Activated T-cell treated with anti-CD3 and anti-CD28 coated beads, Interleukin-2, amount 50 U/mL, for 72 hours (primary cell): ENCODE measurements at places on chromosomes 12 and 14.
A peak's percentile ranks its signal among the peaks of the same experiment; 100 is the strongest.

- no peak overlapping the region for H3K4me3 ChIP-seq
- no peak for DNase-seq
- H3K27me3 ChIP-seq, result no peaks in the 10 kb centered on the region
- peaks cover 4% of the 10 kb centered on the region for H3K36me3 ChIP-seq
Observed at GRCh38 chr14:67482231-67483164, 6.0 kb downstream of the TMEM229B start.

GRCh38 chr14:84492685-84493084 is 1037.3 kb upstream of the FLRT2 start:
- DNase-seq, result no peak
- no peak overlapping the region for H3K27ac ChIP-seq
- no peaks in the 10 kb centered on the region for H3K4me1 ChIP-seq
- H3K36me3 ChIP-seq, result peaks cover 4% of the 10 kb centered on the region

DNA sequence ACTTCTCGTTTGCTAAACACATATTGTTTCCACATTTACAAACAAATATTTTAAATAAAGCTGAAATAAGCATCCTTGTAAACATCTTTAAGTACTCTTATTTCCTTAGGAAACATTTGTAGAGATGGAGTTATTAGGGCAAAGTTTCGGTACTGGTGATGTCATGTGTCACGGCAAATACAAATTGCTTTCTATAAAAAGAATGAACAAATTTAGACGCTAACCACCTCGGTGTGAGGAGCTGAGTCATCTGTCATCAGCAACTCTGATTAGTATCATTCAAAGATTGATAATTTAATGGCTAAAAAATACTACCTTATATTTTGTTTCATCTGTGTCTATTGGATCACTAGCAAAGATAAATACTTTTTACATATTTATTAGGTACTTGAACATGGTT is 982.0 kb downstream of the VRK1 start:
- H3K4me1 ChIP-seq, result peaks cover 28% of the 10 kb centered on the region
- no peak for DNase-seq
- no peak overlapping the region for H3K4me3 ChIP-seq
- no peak overlapping the region for H3K27ac ChIP-seq

DNA sequence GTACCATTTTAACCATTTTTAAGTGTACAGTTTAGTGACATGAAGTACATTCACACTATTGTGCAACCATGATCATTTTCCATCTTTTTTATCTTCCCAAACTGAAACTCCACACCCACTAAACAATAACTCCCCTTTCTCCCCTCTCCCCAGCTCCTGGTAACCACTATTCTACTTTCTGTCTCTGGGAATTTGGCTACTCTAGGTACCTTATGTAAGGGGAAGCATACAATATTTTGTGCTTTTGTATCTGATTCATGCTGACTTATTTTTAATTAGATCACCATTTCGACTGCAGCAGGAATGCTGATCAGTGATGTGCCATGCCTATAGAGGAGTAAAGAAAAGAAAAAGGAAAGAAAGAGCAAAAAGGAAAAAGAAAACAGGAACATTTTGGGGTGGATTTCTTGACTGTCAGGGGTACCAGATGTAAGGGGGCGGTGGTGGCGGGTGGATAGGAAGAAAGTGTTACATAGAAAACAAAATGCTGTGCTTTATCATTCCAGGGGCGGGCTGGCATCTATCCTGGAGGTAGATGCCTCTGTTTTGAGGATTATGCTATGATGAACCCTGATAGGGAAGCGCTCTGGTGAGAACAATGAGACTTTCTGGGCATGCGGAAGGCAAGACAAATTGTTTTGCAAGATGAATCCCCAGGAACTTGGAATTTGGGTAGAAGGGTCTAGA is 45.2 kb upstream of the CTDSP2 start:
- no peaks in the 10 kb centered on the region for H3K36me3 ChIP-seq
- H3K27me3 ChIP-seq, result peaks cover 7% of the 10 kb centered on the region
- H3K4me1 ChIP-seq, result peaks cover 33% of the 10 kb centered on the region
- H3K4me3 ChIP-seq, result no peak overlapping the region

DNA sequence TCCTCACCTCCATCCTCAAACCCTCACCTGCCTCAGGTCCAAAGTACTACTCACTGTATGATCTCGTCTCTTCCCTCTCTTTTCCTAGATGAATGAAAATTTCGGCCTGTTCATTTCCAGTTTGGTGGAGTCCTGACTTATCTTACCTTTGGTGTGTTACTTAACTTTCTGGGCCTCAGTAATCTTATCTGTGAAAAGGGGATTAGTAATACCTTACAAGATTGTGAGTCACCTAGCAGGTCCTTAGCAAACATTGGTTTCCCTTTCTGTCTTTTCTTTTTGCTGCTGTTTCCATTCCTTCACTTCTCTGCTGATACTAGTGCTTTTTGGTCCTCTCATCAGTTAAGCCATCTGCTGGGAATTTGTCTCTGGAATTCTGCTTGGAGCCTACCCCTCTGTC is 52.8 kb downstream of the AKAP6 start:
- H3K36me3 ChIP-seq, result no peaks in the 10 kb centered on the region
- peaks cover 8% of the 10 kb centered on the region for H3K27me3 ChIP-seq
- peaks cover 7% of the 10 kb centered on the region for H3K4me1 ChIP-seq
- DNase-seq, result no peak
- H3K4me3 ChIP-seq, result no peak overlapping the region

DNA sequence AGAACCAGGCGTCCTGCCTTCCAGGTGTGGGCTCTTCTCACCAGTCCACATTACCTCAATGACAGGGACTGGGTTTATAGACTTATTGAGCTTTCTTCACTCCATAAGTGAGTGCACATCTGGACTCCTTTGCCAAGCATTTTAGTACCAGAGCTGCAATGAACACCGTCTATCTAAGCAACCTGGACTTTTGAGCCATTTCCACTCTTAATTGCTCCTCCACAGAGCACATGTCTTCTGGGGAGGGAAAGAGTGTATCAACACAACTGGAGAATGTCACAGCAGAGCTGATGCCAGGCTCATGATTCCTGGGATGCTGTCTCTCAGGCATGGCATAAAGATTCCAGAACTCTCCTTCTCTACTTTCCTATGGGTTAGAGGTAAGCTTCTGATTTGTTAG is 43.0 kb upstream of the BDKRB2 start:
- H3K4me1 ChIP-seq, result no peaks in the 10 kb centered on the region
- H3K4me3 ChIP-seq, result no peak overlapping the region
- no peaks in the 10 kb centered on the region for H3K36me3 ChIP-seq

- peak overlapping the region; percentile 29 for H3K4me3 ChIP-seq
- H3K36me3 ChIP-seq, result peaks cover 12% of the 10 kb centered on the region
- H3K27me3 ChIP-seq, result no peaks in the 10 kb centered on the region
- H3K4me1 ChIP-seq, result peaks cover 53% of the 10 kb centered on the region
- H3K27ac ChIP-seq, result peak overlapping the region; percentile 84
- DNase-seq, result no peak
Observed at GRCh38 chr14:95463171-95463901, 53.1 kb downstream of the SYNE3 start.

GRCh38 chr12:2451025-2451424 is 343.7 kb upstream of the FKBP4 start:
- H3K4me1 ChIP-seq, result peaks cover 4% of the 10 kb centered on the region
- no peaks in the 10 kb centered on the region for H3K36me3 ChIP-seq
- no peak overlapping the region for H3K4me3 ChIP-seq
- no peak for DNase-seq

GRCh38 chr12:73226593-73226992 is 954.4 kb downstream of the TRHDE start:
- H3K27ac ChIP-seq, result no peak overlapping the region
- no peak overlapping the region for H3K4me3 ChIP-seq
- no peaks in the 10 kb centered on the region for H3K27me3 ChIP-seq
- no peak for DNase-seq
- no peaks in the 10 kb centered on the region for H3K4me1 ChIP-seq

DNA sequence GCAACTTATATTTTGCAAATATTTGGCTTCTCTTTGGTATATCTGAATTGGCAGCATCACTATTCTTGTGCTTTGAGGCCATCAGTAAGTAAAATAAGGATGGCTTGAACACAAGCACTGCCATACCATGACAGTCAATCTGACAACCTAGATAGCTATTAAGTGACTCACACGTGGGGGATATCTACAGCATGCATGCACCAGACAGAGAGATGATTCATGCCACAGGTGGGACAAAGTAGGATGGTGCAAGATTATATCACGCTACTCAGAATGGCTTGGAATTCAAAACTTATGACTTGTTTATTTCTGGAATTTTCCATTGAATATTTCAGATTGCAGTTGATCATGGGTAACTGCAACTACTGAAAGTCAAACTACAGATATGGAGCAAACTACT is 675.6 kb upstream of the MDGA2 start:
- no peak overlapping the region for H3K27ac ChIP-seq
- no peaks in the 10 kb centered on the region for H3K4me1 ChIP-seq
- H3K27me3 ChIP-seq, result no peaks in the 10 kb centered on the region
- DNase-seq, result no peak
- H3K36me3 ChIP-seq, result no peaks in the 10 kb centered on the region
- H3K4me3 ChIP-seq, result no peak overlapping the region

DNA sequence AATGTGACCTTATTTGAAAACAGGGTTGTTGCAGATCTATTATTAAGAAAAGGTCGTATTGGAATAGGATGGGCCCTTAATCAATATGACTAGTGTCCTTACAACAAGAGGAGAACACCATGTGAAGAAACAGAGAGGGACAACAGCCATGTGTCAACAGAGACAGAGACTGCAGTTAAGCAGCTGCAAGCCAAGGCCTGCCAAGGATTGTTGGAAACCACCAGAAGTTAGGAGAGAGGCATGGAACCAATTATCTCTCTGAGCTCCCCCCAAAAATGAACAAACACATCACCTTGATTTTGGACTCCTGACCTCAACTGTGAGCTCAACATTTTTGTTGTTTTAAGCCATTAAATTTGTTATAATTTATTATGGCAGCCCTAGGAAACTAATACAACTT is 214.6 kb upstream of the PRKD1 start:
- H3K27ac ChIP-seq, result no peak overlapping the region
- H3K4me1 ChIP-seq, result no peaks in the 10 kb centered on the region
- H3K27me3 ChIP-seq, result no peaks in the 10 kb centered on the region
- H3K4me3 ChIP-seq, result no peak overlapping the region
- H3K36me3 ChIP-seq, result peaks cover 9% of the 10 kb centered on the region
- no peak for DNase-seq

- no peaks in the 10 kb centered on the region for H3K4me1 ChIP-seq
- no peak for DNase-seq
- no peaks in the 10 kb centered on the region for H3K36me3 ChIP-seq
Observed at GRCh38 chr12:63129927-63130326, 21.1 kb downstream of the AVPR1A start.

- peaks cover under 1% of the 10 kb centered on the region for H3K27me3 ChIP-seq
- H3K4me3 ChIP-seq, result peak overlapping the region; percentile 67
- H3K36me3 ChIP-seq, result peaks cover 5% of the 10 kb centered on the region
- peak overlapping the region; percentile 89 for H3K27ac ChIP-seq
Observed at GRCh38 chr14:71142375-71143038, 235.2 kb downstream of the PCNX1 start.

- H3K4me1 ChIP-seq, result no peaks in the 10 kb centered on the region
- no peak overlapping the region for H3K4me3 ChIP-seq
- no peaks in the 10 kb centered on the region for H3K36me3 ChIP-seq
Observed at GRCh38 chr12:40393026-40393425, 168.2 kb downstream of the LRRK2 start.
